ENCODE measurements at places on chromosomes 6 and 20.
A peak's percentile ranks its signal among the peaks of the same experiment; 100 is the strongest.

DNA sequence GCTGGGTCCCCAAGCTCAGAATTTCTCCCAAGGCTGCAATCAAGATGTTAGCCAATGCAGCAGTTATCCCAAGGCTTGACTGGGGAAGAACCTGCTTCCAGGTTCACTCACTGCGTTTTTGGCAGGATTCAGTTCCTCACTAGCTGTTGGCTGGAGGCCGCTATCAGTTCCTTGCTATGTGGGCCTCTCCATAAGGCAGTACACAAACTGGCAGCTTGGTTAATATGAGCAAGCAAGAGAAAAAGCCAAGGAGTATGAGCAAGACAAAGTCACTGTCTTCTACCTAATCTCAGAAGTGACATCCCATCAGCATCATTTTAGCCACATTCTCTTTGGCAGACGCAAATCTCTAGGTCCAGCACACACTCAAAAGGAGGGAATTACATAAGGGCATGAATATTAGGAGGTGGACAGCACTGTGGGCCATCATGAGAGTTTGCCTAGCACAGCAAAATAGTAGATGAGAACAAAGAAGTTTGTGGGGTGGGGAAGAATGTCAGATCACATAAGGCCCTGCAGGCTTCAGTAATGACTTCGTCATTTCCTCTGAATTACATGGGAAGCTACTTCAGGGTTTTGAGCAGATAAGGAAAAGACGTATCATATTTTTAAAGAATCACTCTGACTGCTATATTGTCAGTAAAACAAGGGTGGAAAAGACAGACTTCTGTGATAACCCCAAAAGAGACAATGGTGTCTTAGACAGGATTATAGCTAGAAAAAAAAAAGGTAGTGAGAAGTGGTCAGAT, 25.5 kb downstream of the LMBRD1 start:
- no peak for DNase-seq

DNA sequence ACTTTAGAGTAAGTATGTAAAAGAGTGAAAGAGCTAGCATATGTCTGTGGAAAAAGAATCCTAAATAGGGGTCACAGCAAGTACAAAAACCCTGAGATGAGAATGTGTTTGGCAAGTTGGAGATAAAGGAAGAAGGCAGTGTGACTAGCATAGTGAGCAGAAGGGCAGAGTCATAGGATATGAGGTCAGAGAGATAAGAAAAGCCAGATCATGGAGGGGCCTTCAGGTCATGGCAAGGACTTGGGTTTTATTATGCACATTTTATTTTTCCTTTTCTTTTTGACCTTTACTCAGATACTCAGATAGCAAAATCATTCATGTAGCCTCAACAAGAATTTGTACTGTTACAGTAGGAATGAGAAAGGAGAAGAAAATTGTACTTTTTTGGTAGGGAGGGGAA, 138.0 kb downstream of the GJA1 start:
- no peak for DNase-seq

- DNase-seq, result no peak
These were observed 25.7 kb downstream of the MUC22 start for GRCh38 chr6:31035862-31036497.

GRCh38 chr20:63122626-63123025, 93.3 kb downstream of the YTHDF1 start:
- DNase-seq, result no peak

DNA sequence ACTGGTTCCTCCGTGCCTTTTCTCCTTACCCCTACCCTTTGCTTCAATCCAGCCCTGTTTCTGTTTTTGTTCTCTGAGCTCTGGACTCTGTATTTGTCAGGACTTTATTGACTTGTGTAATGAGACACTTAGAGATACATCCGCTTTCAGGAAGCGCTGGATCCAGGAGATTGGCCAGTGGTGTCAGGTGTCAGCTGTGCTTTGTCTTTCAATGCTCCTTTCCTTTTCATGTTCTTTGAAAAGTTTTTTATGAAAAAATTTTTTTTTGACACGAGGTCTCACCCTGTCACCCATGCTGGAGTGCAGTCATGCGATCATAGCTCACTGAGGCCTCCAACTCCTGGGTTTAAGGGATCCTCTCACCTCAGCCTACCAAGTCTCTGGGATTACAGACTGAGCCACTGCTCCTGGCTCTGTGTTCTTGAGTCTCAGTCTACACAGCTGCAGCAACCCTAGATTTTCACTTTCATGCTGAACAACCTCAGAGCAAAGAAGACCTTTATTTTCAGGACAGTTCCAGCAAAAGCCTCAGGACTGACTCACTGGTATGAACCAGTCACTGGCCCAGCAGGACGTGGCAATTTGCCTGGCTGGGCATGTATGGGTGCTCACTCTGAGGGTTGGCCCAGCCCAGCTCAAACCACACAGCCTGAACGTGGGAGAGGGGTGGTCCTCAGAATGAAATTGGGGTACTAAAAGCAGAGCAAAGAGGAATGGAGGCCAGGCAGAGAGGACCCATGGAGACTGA, 108.5 kb downstream of the DHX35 start:
- DNase-seq, result no peak

GRCh38 chr20:13784271-13784892, 337 bp downstream of the ESF1 start:
- DNase-seq, result peak; percentile 53

DNA sequence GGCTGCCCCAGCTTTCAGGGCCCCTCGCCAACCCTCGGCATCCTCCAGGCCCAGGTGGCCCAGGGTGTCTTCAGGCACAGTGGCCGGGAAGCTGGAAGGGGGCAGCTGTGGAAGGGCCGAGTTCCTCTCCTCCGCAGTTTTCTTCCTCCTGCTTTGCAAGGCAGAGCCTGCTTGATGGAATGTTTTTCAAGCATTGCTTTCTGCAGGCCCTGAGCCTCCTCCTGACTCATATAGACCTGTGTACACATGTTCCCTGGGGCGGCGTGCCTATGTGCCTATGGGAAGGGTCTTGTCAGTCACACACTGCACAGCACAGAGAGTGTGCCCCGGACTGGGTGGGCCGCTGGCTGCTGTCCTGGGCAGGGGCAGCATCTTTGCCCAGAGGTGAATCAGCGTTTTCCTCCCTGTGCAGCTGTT, 107.5 kb downstream of the ERMARD start:
- DNase-seq, result no peak

GRCh38 chr6:15392182-15392581, 146.3 kb downstream of the JARID2 start:
- DNase-seq, result no peak

GRCh38 chr6:105608711-105609374, 206.0 kb upstream of the PREP start:
- no peak for DNase-seq

GRCh38 chr6:29924287-29924686, 18.0 kb upstream of the HLA-A start:
- DNase-seq, result no peak

GRCh38 chr6:45192556-45192955, 135.6 kb upstream of the RUNX2 start:
- no peak for DNase-seq

GRCh38 chr6:159170333-159170672, 1.1 kb downstream of the FNDC1 start:
- no peak for DNase-seq

- DNase-seq, result no peak
These were observed 15.6 kb upstream of the CCN6 start for GRCh38 chr6:112038268-112038667.

DNA sequence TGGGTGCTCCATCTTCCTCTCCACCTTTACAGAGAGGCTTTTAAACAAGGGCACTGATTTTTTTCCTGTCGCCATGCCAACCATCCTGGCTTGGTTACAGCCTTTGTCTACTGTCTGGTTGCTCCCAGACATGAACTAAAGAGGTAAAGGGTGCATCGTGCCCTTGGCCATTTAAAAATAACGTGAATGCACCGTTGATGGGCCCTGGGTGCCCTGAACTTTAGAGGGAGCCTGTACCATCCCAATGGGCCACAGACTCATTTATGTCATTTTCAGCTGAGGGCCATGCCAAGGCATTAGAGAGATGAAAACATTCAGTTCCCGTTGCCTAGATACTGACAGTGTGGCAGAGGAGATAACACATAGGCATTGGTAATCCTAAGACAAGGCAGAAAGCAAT, 23.3 kb downstream of the TMC2 start:
- no peak for DNase-seq

DNA sequence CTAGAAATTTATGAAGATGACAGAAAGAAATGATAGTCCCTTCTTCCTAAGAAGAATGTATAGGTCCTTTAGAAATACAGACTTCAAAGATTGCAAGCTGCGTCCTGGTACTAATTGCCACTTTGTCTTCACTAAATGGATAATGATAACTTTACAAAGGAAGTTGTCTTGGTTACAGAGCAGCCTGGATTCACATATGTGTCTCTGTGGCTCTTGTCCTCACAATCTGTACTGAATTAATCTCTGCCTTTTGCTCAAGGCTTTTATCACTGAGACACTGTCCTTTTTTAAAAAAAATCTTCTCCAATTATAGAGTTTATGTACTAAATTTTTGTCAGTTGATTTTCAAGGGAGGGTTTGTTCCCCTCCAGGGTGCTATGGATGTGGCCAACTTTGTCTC, 17.5 kb upstream of the MRAP2 start:
- DNase-seq, result no peak

GRCh38 chr6:37688078-37688850, 9.4 kb downstream of the MDGA1 start:
- no peak for DNase-seq

- peak; percentile 38 for DNase-seq
These were observed 15.9 kb upstream of the PEDS1 start for GRCh38 chr20:50169329-50169823.

- DNase-seq, result no peak
These were observed 5.7 kb downstream of the CABLES2 start for GRCh38 chr20:62401331-62401779.

GRCh38 chr6:168408504-168409136, 32.4 kb upstream of the SMOC2 start:
- DNase-seq, result no peak

- no peak for DNase-seq
These were observed 36.1 kb downstream of the ZNF334 start for GRCh38 chr20:46477225-46477624.

DNA sequence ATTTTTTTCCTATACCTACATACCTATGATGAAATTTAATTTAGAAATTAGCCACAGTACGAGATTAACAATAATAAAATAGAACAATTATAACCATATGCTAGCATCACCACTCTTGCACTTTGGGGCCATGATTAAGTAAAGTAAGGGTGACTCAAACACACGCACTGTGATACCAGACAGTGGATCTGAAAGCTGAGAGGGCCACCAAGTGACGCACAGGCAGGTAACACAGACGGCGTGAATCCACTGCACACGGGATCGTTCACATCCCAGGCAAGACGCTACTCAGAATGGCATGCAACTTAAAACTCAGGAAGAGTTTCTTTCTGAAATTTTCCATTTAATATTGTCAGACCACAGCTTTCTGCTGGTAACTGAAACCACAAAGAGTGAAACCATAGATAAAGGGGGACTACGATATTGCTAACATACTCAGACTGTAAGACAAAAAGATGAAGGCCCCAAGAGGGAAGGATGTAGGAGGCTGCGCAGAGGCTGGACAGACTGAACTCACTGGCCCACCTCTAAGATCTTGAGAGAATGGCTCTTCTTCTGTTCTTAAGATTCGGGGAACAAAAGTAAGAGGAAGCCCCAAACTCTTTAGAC, 17.9 kb downstream of the RRBP1 start:
- no peak for DNase-seq

DNA sequence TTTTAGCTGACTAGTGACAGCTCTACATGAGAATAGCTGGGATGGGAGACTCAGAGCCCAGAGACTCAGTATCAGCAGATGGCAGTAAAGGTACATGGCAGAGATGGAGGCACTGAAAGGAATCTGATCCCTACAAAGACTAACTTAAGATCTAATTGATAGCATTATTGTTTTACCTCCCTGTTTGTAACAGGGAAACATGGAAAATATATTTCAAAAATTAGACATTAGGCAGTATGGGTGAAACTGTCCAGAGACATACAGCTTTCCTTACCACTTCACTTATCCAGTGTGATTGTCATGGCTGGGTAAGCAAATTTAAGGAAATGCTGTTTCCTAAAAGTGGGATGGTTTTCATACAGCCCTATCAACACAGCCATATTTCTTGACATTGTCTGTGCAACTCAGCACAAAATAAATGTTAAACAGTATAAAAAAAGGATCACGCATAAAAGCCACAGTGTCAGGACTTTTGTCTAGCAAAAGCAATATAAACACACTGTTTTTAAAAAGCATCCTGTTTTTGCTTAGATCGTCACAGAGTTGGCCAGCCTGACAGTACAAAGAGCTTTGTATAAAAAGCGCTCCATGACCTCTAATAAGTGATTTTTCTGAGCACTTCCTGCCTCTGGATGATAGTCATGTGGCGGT, 376.9 kb downstream of the PHF3 start:
- peak; percentile 24 for DNase-seq

GRCh38 chr6:67630146-67630545, 1004.9 kb upstream of the ADGRB3 start:
- no peak for DNase-seq
